ENCODE measurements at places on chromosomes 16 and 17. TPM values are rescaled to one million over a fixed set of nuclear protein-coding genes. Genes with fewer than 3 reads are reported as not detected.

Gene ETV4
- polyA plus RNA-seq: 1.9 TPM

Gene UTP18
- 22.2 TPM for polyA plus RNA-seq

Gene BAHCC1
- 20.0 TPM for polyA plus RNA-seq

Gene CTRL
- 14.8 TPM for polyA plus RNA-seq

Gene MAP3K14
- polyA plus RNA-seq: 1.3 TPM

Gene IL34
- not detected for polyA plus RNA-seq

Gene NEUROD2
- not detected for polyA plus RNA-seq

Gene ENKD1
- 23.8 TPM for polyA plus RNA-seq

Gene PLEKHH3
- 54.7 TPM for polyA plus RNA-seq

Gene FZD2
- polyA plus RNA-seq: 51.5 TPM

Gene TOM1L1
- 33.5 TPM for polyA plus RNA-seq

Gene PPL
- polyA plus RNA-seq: 7.5 TPM

Gene AANAT
- polyA plus RNA-seq: 2.1 TPM

Gene ZNF597
- 0.56 TPM for polyA plus RNA-seq

Gene TM4SF5
- polyA plus RNA-seq: not detected

Gene SCGB1C2
- polyA plus RNA-seq: not detected

Gene GPR179
- polyA plus RNA-seq: not detected

Gene NOS2
- not detected for polyA plus RNA-seq

Gene PLD2
- polyA plus RNA-seq: 16.8 TPM

Gene SHMT1
- 30.6 TPM for polyA plus RNA-seq

Gene PEX12
- 9.7 TPM for polyA plus RNA-seq

Gene KRTAP2-3
- polyA plus RNA-seq: not detected
